ENCODE measurements at places on chromosomes 2 and 18. TPM values are rescaled to one million over a fixed set of nuclear protein-coding genes. Genes with fewer than 3 reads are reported as not detected.

CFAP53 gene
- 0.20 TPM for total RNA-seq

DNA sequence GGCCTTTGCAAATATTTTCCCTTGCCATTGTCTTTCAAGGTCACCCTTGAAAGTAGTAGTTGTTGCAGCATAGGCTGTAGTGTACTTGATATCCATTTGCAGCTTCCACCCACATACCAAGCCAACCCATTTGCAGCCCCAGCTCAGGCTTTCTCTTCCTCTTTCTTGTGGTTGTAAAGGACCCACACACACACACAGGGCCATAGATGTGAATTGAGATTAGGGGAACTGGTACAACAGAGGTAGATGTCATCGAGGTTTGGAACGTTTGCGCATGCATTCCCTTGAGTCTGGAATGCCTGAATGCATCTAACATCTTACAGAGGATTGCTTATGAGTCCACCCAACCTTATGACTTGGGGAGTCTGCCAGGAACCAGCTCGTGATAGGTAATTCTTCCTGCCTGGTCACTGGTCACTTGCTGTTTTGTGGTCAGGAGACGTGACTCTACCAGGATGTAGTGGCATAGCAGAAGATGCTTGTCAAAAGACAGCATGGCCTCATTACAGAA is 91.9 kb downstream of the MRPS9 start:
- DNase-seq: no peak
- H3K36me3 ChIP-seq: no peaks in the 10 kb centered on the region
- no peak overlapping the region for H3K27ac ChIP-seq
- H3K27me3 ChIP-seq: peaks cover 18% of the 10 kb centered on the region
- no peaks in the 10 kb centered on the region for H3K4me1 ChIP-seq

GRCh38 chr2:69255760-69256159 is 131.3 kb downstream of the GFPT1 start:
- H3K4me3 ChIP-seq: no peak overlapping the region
- peaks cover 18% of the 10 kb centered on the region for H3K36me3 ChIP-seq
- DNase-seq: no peak

- no peak for DNase-seq
- H3K27ac ChIP-seq: no peak overlapping the region
- H3K4me1 ChIP-seq: peaks cover 6% of the 10 kb centered on the region
- H3K27me3 ChIP-seq: no peaks in the 10 kb centered on the region
- H3K36me3 ChIP-seq: peaks cover 4% of the 10 kb centered on the region
These were observed 175.9 kb upstream of the ETAA1 start for GRCh38 chr2:67221266-67221665.

GRCh38 chr2:113981404-113982134 is 91.7 kb downstream of the ACTR3 start:
- no peak for DNase-seq
- H3K36me3 ChIP-seq: peaks cover 69% of the 10 kb centered on the region
- H3K27me3 ChIP-seq: peaks cover 19% of the 10 kb centered on the region
- no peak overlapping the region for H3K4me3 ChIP-seq
- peaks cover 22% of the 10 kb centered on the region for H3K4me1 ChIP-seq

MC4R gene
- not detected for total RNA-seq

MYL12A gene
- total RNA-seq: 501 TPM

- H3K36me3 ChIP-seq: peaks cover 18% of the 10 kb centered on the region
- DNase-seq: no peak
These were observed 2.1 kb upstream of the LBX2 start for GRCh38 chr2:74501335-74502071.

DNA sequence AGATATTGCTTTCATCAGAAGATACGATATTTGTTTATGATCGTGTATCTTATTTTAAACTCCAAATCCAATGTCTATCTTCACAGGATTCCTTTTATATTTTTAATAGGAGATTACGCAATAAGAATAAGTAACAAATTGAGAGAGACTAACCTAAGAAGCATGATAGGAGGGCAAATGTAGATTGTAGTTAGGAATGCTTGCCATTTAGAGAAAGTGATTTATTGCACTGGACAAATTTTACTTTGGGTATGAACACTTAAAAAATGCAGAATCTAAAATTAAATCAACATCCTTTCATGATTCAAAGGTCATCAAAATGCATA is 563.4 kb upstream of the POU3F3 start:
- no peaks in the 10 kb centered on the region for H3K27me3 ChIP-seq
- H3K36me3 ChIP-seq: no peaks in the 10 kb centered on the region
- no peak overlapping the region for H3K4me3 ChIP-seq
- no peak for DNase-seq

All from HFFc6 (cell line).